ENCODE measurements at places on chromosomes 1 and 21.
A peak's percentile ranks its signal among the peaks of the same experiment; 100 is the strongest.

DNA sequence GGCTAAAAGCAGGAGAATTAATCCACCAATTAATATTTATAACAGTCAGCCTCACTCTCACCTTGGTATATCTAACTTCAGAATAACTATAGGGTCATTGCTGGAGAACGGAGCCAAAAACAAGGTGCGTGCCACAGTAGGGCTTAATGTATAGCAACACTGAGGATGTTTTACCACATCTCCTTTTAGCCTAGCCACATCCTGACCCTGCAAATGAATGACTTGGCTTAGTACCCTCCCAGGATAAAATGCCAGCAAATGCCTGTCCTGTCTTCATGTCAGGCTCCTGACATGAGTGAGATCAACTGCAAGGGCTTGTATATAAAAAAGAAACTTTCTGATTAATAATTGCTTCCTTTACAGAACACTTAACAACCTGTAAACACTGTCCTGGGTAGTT, 2.7 kb upstream of the CDC42BPA start:
- no peak for DNase-seq

GRCh38 chr1:86695400-86695799, 9.0 kb upstream of the SH3GLB1 start:
- DNase-seq, result no peak

DNA sequence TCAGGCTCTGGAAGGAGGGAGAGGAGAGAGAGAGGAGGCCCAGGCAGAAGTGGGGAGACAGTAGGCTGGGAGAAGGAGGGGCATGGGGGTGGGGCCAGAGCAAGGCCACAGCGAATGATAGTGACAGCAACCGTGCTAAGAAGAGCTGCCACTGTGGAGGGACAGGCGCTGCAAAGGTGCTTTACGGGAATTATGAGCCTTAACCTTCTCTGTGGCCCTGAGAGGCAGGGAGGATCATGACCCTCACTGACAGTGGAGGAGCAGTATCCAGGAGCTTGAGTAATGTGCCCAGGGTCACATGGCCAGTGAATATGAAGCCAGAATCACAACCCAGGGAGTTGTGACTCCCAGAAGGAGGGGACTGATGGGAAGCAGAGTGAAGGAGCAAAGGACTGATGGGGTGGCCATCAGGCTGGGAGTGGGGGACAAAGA, 53.4 kb upstream of the RPL11 start:
- no peak for DNase-seq

DNA sequence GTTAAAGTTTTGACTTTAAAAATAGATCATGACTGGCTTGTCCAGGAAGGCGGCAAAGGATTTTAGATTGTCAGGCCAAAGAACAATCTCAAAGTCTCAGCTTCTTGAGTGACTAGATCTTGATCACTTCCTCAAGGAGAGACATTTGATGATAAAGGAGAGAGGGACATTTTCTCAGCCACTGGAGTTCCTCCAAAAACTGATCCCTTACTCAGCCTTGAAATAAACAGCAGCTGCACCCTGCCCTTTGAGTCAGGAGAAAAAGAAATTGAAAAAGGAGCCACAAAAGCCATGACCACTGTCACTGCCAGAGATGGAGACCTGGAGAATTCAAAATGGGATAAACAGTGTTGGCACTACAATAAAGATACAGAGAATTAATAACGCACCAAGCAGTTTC, 288.4 kb upstream of the PRMT6 start:
- no peak for DNase-seq

GRCh38 chr1:56215771-56216170, 363.6 kb downstream of the PLPP3 start:
- no peak for DNase-seq

DNA sequence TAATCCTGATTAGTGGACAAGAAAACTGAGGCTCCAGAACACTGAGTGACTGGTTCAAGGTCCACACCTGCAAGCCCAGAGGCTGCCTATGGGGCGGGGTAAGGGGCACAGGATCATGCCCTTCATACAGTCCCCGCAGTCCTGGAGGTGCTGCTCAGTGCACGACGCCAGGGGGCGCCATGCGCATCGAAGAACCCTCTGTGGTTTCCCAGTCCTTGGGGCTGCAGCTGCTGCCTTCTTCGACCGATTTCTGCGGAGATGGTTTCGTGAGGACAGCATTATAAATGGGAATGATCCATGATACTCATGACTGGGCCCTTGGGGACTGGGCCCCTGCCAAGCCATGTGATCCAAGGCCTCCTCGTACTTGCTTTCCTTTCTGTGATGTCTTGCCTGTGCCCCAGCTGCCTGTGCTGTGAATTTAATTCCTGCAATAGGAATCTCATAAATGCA, 37.1 kb upstream of the ARHGEF10L start:
- DNase-seq, result peak; percentile 70

GRCh38 chr1:23343221-23344110, 618 bp downstream of the HNRNPR start:
- DNase-seq, result peak; percentile 54

DNA sequence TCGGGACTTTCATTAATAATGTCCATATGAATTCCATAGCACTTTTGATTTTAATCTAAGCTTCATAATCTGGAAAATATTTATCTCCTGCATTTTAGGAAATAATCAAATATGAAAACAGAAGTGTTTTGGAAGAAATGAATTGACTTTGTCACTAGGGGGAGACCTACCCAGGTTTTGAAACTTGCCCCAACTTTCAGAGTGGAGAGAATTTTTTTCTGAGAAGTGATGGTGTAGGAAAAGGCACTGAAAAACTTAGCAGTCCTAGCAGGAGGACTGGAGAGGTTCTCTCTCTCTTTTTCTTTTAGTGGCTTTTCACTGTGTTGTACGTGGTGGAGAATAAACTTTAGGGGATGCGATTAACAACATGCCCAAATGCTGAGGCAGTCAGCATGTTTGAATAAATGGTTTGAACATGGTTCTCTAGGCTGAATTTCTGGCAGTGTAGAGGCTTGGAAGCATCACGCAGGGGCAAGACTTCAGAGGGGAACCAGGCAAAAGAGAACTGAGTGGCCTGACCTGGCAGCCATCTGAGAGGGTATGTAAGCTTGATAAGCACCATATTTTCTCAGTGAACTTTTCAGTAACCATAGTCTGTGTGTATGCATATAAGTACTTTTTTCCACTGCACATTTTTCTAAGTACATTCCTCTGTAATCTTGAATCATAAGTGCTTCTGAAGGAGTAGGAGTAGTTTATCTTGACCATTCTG, 68.3 kb upstream of the NEK7 start:
- no peak for DNase-seq

DNA sequence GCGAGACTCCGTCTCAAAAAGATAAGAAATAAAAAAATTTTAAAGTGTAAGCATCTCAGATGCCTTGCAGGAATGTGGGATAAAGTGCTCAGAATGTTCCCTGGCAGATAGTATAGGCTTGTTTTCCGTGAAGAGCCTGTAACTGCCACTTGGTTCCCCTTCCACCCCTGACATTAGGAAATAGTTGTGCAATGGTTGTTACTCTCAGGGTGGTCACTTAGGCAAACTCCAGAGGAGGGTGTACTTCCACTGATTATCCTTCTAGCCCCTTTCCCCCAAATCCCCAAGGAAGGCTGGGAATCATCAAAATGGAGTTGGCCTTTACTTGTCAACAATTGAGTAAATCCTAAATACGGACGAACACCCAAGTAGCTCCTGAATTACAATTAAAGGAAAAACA, 10.4 kb downstream of the RPL11 start:
- DNase-seq, result no peak

GRCh38 chr1:243244432-243244841, 10.6 kb downstream of the CEP170 start:
- DNase-seq, result no peak

DNA sequence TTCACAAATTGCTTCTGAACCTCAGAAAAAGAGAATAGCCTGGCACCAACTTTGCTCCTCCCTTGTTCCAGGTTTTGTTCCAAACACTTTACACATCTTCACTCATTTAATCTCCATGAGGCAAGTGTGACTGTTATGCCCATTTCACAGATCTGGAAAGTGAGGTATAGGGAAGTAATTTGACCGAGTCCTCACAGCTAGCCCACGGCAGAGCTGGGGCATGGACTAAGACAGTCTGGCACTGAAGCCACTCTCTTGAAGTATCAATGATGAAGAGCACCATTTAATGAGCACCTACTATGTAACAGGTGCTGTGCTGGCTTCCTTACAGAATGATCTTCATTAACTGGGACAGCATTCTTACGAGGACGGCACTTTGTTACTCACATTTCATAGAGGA, 19.0 kb downstream of the C1QB start:
- no peak for DNase-seq

DNA sequence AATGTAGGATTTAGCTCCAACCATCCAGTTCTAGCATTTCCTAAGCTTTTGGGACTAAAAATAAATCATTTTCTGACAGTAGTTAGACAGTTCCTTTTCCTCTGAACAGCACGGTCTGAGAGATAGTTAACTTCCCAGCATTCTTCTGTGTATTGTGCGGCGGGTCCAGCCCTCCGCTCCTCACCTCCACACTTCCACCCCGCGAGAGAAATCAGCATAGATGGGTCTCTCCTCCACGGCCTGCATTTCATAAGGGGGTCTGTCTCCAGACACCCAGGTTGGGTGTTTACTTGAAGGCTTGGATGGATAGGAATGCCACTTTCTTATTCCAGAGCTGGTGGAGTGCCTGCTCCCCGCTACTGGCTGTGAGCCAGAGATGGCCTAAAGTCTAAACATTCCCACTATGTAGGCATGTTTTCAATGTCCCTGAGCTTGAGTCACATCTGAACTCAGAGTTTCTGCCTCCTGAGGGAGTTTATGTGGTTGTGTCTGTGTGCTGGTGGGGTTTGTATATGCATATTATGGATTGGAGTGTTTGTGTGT, 38.0 kb upstream of the PPP2R5A start:
- no peak for DNase-seq

DNA sequence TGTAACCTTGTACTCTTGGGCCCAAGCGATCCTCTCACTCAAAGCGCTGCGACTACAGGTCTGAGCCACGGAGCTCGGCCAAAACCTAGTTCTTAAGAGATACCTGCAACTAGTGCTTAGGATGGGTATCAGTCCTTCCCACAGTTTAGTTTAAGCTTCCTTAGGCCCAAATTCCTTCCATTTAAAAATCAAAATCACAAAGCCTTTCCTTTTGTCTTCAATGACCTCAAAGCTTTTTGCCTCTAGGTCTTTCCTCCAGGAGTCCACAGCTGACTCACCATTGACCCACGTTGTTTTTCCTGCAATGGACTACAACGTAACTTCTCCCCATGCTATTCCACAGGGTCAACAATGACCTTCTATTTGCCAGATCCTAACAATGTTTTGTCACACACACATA, 64.0 kb downstream of the APP start:
- no peak for DNase-seq

GRCh38 chr1:106836708-106837107, 219.8 kb upstream of the PRMT6 start:
- DNase-seq, result no peak

GRCh38 chr21:19609611-19610010, 1206.0 kb upstream of the TMPRSS15 start:
- no peak for DNase-seq

- no peak for DNase-seq
These were observed 48.1 kb upstream of the EEIG2 start for GRCh38 chr1:108511764-108512163.

- no peak for DNase-seq
These were observed 2.2 kb downstream of the PADI4 start for GRCh38 chr1:17310068-17310640.

- no peak for DNase-seq
These were observed 17.7 kb downstream of the CMPK1 start for GRCh38 chr1:47351305-47351704.

GRCh38 chr1:246351721-246352120, 155.4 kb downstream of the SMYD3 start:
- DNase-seq, result no peak

DNA sequence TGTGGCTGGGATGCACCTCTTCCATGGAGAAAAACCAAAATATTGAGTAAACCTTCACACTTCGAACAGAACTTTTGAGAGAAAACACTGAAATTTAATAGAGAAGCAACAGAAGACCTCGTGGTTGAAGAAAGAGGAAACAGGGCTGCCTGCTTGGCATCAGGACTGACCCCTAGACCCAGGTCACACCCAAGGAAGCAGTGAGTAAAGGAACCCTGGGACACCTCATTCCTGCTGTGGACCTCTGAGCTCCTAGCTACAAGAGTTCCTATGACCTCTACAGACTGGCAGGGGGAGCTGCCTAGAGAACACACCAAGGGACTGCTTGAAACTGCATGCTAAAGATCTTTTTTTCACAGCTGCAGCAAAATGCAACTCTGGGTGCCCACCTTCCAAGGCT, 67.8 kb downstream of the FASLG start:
- DNase-seq, result no peak

- no peak for DNase-seq
These were observed 68.6 kb upstream of the COG2 start for GRCh38 chr1:230573658-230574057.

DNA sequence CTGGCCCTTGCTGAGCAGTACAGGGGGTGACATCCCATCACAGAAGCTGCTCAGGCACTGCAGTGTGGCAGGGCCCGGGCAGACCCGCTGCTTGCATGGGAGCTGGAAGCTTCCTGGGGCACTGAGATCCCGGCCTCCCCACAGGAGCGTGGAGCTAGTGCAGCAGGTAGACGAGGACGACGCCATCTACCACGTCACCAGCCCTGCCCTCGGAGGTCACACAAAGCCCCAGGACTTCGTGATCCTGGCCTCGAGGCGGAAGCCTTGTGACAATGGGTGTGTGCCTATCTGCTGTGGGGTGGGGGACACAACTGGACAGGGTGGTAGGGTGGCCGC, 16.4 kb downstream of the FAM151A start:
- no peak for DNase-seq

DNA sequence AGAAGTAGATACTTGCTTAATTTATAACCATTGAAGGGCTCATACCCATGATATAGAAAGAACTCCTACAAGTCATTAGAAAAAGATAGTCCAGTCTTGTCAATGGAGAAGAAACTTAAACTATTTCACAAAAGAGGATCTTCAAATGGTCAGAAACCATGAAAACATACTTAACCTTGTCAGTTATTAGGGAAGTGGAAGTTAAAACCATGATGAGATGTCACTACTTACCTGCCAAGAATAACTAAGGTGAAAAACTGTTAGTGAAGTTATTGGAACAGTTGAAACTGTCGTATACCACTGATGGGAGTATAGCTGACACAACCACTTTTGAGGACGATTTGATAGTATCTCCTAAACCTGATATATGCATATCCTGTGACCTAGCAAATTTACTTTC, 46.8 kb downstream of the OSBPL9 start:
- no peak for DNase-seq

All from GM04503 (cell line).